HT1080 (cell line): ENCODE measurements at places on chromosomes 6 and 20. TPM values are rescaled to one million over a fixed set of nuclear protein-coding genes. Genes with fewer than 3 reads are reported as not detected.

- no peak for DNase-seq
Measured at GRCh38 chr6:28586324-28586723, 60.6 kb downstream of the GPX5 start.

DNA sequence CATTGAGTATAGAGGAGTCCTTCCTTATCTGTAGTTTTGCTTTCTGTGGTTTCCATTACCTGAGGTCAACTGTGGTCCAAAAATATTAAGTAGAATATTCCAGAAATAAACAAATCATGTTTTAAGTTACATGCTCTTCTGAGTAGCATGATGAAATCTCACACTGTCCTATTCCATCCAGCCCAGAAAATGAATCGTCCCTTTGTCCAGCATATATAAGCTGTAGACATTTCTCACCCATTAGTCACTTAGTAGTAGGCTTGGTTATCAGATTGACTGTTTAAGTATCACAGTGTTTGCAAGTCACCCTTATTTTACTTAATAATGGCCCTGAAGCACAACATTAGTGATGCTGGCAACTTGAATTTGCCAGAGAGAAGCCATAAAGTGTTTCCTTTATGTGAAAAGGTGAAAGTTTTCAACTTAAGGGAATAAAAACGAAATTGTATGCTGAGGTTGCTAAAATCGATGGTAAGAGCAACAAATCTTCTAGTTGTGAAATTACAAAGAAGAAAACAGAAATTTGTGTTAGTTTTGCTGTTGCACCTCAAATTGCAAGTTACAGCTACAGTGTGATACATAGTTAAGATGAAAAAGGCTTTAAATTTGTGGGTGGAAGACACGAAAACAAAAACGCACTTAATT, 198.6 kb upstream of the SIM1 start:
- DNase-seq, result peak; percentile 84

- DNase-seq, result no peak
Measured at GRCh38 chr6:41489120-41489851, 56.9 kb upstream of the FOXP4 start.

GRCh38 chr20:8322662-8323217, 190.7 kb downstream of the PLCB1 start:
- DNase-seq, result no peak

GRCh38 chr6:68313911-68314310, 321.2 kb upstream of the ADGRB3 start:
- no peak for DNase-seq

The ALDH8A1 gene
- 0.03 and 0.13 TPM in 2 replicates for total RNA-seq

The DACT2 gene
- total RNA-seq, result not detected in 2 replicates

The ID4 gene
- 0.55 TPM in 1 of 2 replicates, not detected in the other for total RNA-seq
